Stimulated activated naive CD4-positive, alpha-beta T cell (primary cell): ENCODE measurements at places on chromosomes 1 and 21.

GRCh38 chr1:202018468-202019234 lies 8.3 kb downstream of the ELF3 start:
- DNase-seq, result no peak

DNA sequence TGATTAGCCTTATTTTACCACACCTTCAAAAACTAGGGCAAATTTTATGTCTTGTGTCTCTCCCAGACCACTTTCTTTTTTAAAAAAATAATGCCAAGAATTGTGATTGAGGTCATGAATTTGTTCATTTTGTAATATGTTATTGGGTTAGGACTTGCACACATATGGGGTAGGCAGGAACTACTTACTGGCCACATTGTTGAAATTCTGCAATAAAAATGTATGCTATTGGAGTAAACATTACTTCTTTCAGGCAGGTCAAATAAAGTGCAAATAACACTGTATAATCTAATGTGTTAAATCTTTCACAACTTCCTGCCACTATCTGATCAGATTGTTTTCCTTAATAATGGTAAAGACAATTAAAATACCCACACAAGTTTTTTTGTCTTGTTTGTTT lies 166.6 kb upstream of the COL11A1 start:
- DNase-seq, result no peak

DNA sequence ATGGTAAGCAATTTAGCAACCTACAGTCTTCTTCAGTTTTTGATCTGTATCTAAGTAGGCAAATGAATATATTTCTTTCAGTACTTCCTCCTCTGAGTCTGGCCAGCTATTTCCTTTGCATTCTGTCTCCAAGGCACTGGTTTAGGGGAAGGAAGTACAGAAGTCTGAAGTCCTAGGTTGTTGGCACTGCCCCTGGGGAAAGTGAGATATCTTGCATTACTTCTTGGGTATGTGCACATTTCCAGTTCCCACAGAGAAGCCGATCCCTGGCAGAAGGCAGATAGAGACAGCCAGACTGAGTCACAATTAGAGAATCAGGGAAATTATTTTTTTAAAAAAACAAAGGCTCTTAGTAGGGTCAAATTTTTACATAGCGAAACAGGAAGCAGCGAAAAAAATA lies 98.8 kb downstream of the RASAL2 start:
- no peak for DNase-seq

- DNase-seq, result no peak
Measured at GRCh38 chr1:16242556-16243214, 5.7 kb upstream of the CPLANE2 start.

- no peak for DNase-seq
Measured at GRCh38 chr1:25792115-25792514, 7.9 kb upstream of the SELENON start.

GRCh38 chr1:218556016-218556415 lies 210.9 kb downstream of the TGFB2 start:
- DNase-seq, result no peak

GRCh38 chr1:225342695-225343094 lies 85.1 kb downstream of the LBR start:
- no peak for DNase-seq

- DNase-seq, result peak; percentile 11
Measured at GRCh38 chr1:31786366-31787060, 22.4 kb upstream of the ADGRB2 start.

DNA sequence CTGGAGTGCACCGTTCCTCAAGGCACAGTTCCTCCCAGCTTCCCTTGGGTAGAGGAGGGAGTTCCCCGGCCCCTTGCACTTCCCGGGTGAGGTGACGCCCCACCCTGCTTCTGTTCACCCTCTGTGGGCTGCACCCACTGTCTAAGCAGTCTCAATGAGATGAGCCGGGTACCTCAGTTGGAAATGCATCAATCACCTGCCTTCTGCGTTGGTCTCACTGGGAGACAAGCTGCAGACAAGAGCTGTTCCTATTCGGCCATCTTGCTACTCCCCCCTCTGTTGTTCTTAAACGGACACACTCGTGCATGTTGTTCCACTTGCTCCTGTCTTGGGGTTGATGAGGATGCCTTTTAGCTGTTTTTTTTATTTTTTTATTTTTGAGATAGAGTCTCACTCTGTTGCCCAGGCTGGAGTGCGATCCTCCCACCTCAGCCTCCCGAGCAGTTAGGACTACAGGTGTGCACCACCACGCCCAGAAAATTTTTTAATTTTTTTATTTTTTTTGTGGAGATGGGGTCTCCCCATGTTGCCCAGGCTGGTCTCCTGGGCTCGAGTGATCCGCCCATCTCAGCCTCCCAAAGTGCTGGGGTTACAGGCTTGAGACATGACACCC lies 3.0 kb upstream of the MORC3 start:
- DNase-seq, result no peak
